ENCODE measurements at places on chromosomes 4 and X. TPM values are rescaled to one million over a fixed set of nuclear protein-coding genes. Genes with fewer than 3 reads are reported as not detected.
A peak's percentile ranks its signal among the peaks of the same experiment; 100 is the strongest.

Gene CCNB3
- 0.14 TPM for total RNA-seq

Gene H2BW2
- not detected for total RNA-seq

Gene AKAP14
- total RNA-seq, result not detected

Gene MXD4
- total RNA-seq, result 4.9 TPM

Gene CENPVL2
- not detected for total RNA-seq

Gene GAGE12H
- total RNA-seq, result not detected

Gene MAGEA11
- total RNA-seq, result not detected

Gene SYTL5
- 0.05 TPM for total RNA-seq

Gene TBC1D8B
- total RNA-seq, result 1.4 TPM

Gene ADAMTS3
- not detected for total RNA-seq

Gene FABP2
- total RNA-seq, result not detected

Gene HHIP
- total RNA-seq, result not detected

Gene SPARCL1
- total RNA-seq, result not detected

GRCh38 chr4:117515921-117516320 lies 430.5 kb upstream of the TRAM1L1 start:
- H3K36me3 ChIP-seq, result no peaks in the 10 kb centered on the region
- DNase-seq, result no peak
- H3K4me3 ChIP-seq, result no peak overlapping the region

DNA sequence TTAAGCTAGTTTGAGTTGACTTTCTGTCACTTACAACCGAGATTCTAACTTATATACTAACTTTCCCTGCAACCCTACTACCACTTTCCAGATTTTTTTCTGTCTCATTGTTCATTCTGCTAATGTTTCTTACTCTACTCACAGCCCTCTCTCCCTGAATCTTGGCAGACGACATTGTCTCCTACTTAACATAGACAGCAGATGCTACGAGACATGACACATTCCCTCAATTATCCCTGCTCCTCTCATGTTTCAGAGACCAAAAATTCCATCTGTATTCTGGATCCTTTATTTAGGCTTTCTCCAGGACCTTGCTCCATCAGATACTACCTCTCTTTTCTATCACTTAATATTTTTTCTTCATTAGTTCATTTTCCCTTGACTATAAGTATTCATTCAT lies 379.1 kb upstream of the TEX13C start:
- no peak for DNase-seq

DNA sequence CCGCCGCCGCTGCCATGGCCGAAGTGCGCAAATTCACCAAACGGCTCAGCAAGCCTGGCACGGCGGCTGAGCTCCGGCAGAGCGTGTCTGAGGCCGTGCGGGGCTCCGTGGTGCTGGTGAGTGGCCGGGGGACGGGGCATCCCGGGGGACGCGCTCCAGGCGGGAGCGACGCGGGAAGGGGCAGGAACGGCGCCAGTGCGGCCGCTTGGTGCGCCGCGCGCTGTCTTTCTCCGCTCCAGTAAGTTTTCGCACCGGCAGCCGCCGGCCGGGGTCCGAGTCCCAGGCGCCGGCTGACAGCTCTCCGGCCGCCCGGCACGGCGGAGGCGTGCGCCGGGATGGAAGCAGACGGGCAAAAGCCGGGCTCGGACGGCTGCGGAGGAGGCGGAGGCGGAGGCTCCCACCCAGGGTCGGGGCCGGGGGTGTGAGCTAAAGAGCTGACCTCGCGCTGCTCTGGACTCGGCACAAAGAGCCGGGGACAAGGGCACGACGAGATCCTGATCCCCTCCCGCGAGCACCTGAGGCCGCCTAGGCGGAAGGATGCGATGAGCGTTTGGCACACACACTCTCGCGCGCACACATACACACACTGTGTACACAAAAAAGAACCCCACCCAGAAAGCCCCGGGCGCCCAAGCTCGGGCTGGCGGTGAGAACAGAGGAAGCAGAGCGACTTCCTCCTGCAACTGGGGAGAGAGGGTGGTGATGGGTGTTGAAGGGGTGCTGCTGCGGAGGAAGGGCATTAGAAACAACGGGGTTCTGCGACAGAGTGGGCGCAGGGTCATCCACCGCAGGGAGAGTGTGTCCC lies 545 bp downstream of the DOCK11 start:
- H3K36me3 ChIP-seq, result peaks cover 3% of the 10 kb centered on the region
- peak overlapping the region; percentile 99 for H3K4me3 ChIP-seq
- peaks cover 24% of the 10 kb centered on the region for H3K4me1 ChIP-seq
- no peaks in the 10 kb centered on the region for H3K27me3 ChIP-seq

DNA sequence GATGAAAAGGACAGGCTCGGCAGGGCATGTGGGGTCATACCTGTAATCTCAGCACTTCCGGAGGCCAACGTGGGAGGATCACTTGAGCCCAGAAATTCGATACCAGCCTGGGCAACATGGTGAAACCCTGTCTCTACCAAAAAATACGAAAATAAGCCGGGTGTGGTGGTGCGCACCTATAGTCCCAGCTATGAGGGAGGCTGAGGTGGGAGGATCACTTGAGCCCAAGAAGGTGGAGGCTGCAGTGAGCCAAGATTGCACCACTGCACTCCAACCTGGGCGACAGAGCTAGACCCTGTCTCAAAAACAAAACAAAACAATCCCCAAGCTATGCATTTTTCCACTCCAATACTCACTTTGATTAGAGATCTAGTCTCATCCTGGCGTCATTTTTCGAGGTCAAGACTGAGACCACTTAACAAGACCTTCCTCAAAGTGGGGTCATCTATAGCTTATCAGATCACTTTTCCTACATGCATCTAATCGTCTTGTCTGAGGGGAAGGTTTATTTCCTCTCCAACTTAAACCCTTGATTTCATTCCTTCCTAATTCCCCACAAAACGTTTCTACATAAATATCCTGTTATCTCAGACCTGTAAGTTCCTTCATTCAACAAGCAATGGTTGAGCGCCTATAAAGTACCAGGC lies 1.3 kb downstream of the NKAP start:
- peak overlapping the region; percentile 89 for H3K4me3 ChIP-seq
- H3K27ac ChIP-seq, result peak overlapping the region; percentile 93
- H3K36me3 ChIP-seq, result peaks cover 8% of the 10 kb centered on the region
- peaks cover 15% of the 10 kb centered on the region for H3K4me1 ChIP-seq
- no peaks in the 10 kb centered on the region for H3K27me3 ChIP-seq

GRCh38 chr4:15893962-15894361 lies 44.6 kb downstream of the FGFBP1 start:
- no peak for DNase-seq
- H3K4me1 ChIP-seq, result no peaks in the 10 kb centered on the region
- no peak overlapping the region for H3K27ac ChIP-seq
- no peak overlapping the region for H3K4me3 ChIP-seq
- no peaks in the 10 kb centered on the region for H3K36me3 ChIP-seq

- H3K4me3 ChIP-seq, result peak within 1 kb of the TSS; percentile 48
- peaks cover 14% of the 10 kb centered on the region for H3K4me1 ChIP-seq
- DNase-seq, result peak; percentile 10
- no peaks in the 10 kb centered on the region for H3K36me3 ChIP-seq
Observed at GRCh38 chrX:107448998-107449835, at the start of gene FRMPD3. Gene FRMPD3 (plus strand): TSS chrX:107449652. CDS start chrX:107526589, 76,937 bp downstream.

- no peak for DNase-seq
- H3K36me3 ChIP-seq, result no peaks in the 10 kb centered on the region
- no peak within 1 kb of the TSS for H3K27ac ChIP-seq
- H3K4me1 ChIP-seq, result no peaks in the 10 kb centered on the region
- no peak within 1 kb of the TSS for H3K4me3 ChIP-seq
Observed at GRCh38 chrX:53048169-53049126, at the start of gene GPR173. Gene GPR173 (plus strand): TSS chrX:53048789. CDS start chrX:53076622, 27,833 bp downstream.

DNA sequence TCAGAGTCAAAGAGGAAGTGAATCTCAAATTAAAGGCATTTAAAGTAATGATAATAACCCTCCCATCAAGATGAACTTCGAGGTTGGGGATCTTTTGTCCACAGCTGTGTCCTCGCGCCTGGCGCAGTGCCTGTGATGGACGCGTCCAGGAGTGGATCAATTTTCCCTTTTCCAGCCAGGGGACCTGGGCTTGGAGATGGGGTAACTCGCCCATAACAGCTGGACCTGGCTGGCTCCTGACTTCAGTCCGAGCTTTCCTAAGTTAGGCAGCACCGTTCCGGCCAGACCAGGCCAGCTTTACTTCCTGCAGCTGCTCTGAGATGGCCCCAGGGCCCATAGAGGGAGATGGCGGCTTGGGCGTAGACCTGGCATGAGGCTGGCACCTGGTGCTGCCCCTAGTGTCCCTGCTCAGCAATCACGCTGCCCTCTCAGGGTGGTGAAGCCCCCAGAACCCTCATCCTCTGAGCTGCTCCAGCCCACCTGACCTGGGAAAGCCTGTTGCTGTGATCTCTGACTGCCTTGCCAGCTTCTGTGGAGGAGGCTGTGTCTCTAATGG lies 23.9 kb downstream of the ADRA2C start:
- no peaks in the 10 kb centered on the region for H3K36me3 ChIP-seq
- DNase-seq, result no peak
- H3K4me3 ChIP-seq, result no peak overlapping the region
- H3K27me3 ChIP-seq, result peaks cover 6% of the 10 kb centered on the region

- DNase-seq, result no peak
- no peaks in the 10 kb centered on the region for H3K27me3 ChIP-seq
- H3K36me3 ChIP-seq, result no peaks in the 10 kb centered on the region
- H3K4me3 ChIP-seq, result no peak overlapping the region
Observed at GRCh38 chrX:142060191-142060590, 144.9 kb downstream of the MAGEC2 start.

DNA sequence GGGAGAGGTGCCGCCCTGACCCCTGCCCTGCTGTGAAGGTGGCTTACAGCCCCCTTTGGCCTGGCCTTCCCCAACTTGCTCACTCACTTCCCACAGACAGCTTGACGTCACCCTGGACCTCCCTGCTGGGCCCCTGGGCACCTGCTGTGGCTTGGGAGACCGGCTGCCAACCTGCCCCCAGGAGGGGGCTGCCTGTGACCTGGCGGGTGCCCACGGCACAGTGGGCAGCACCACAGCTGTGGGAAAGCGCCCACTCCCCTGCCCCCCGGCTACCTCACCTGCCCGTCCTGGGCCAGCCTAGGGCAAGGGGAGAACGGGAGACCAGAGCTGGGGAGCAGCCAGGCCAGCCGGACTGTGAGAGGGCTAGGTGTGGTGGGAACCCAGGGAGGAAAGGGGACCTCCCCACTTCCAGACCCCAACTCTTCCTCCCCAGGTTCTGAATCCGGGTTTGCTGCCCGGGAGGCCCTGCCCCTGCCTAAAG lies 2.4 kb upstream of the ZFP92 start:
- no peak overlapping the region for H3K4me3 ChIP-seq
- no peaks in the 10 kb centered on the region for H3K27me3 ChIP-seq
- H3K36me3 ChIP-seq, result no peaks in the 10 kb centered on the region
- DNase-seq, result no peak

DNA sequence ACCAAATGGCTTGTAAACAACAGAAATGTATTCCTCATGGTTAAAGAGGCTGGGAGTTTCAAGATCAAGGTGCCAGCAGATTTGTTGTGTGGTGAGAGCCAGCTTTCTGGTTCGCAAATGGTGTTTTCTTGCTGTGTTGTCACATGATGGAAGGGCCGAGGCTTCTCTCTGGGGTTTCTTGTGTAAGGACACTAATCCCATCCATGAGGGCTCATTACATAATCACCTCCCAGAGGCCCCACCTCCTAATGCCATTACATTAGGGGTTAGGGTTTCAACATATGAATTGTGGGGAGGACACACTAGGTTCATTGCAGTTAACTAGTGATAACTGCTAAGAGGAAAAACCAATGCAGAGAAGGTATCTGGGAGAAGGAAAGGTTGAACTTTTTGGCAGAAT lies 103.5 kb upstream of the ENPEP start:
- H3K4me3 ChIP-seq, result no peak overlapping the region
- no peaks in the 10 kb centered on the region for H3K36me3 ChIP-seq
- peaks cover 5% of the 10 kb centered on the region for H3K27me3 ChIP-seq
- no peak overlapping the region for H3K27ac ChIP-seq
- no peak for DNase-seq
- no peaks in the 10 kb centered on the region for H3K4me1 ChIP-seq

DNA sequence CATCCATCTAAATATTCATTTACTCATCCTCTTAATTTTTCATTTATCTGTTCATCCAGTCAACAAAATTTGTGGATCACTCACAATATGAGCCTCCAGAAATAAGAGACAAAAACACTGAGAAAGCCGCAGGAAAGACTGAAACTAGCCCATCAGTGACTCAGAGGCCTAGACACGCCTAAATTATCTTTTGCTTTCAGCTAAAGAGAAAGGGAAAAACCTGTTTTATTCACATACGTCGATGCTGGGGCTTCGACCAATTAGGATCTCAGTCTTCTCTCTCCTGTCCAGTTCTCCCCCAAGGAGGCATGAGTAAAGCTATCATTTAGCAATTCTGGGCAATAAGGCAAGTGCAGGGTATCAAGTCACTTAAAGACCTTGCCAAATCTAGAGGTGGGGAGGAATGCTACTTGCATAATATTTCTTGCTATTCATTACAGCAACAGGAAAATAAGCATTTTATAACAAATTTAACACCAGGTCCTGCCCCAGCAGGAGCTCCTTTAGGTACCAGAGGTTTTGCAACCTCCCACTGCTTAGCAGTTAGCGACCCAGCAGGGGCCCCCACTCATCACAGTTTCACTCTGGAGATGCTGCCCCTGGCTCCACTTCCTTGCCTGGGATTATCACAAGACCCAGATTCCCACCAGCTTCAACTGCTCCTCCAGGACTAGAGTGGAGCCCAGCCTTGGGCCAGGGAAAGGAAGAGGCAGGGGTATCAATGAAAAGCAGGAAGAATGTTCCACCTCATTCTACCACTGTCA lies 30.1 kb upstream of the TMEM154 start:
- H3K36me3 ChIP-seq, result peaks cover 2% of the 10 kb centered on the region
- H3K4me3 ChIP-seq, result no peak overlapping the region
- H3K4me1 ChIP-seq, result peaks cover 5% of the 10 kb centered on the region
- no peaks in the 10 kb centered on the region for H3K27me3 ChIP-seq
- DNase-seq, result peak; percentile 35

DNA sequence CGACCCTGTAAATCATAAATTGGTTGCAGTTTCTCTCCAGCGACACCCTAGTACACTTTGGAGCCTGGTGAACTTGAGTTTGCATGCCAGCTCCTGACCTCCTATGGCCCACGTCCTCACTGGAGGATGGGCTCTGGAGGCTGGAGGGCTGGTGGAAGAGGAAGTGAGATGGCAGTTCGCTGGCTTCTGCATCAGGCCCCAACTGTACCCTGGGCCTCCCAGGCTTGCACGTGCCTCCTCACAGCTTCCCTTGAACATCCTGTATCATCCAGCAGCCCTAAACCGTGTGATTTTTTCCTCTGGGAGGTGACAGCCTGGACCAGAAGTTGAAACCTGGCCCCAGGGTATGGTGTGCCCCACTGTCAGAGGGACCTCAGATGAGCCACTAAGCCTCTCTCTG lies 78.5 kb downstream of the HTRA3 start:
- no peaks in the 10 kb centered on the region for H3K36me3 ChIP-seq
- DNase-seq, result no peak
- H3K4me1 ChIP-seq, result no peaks in the 10 kb centered on the region
- H3K4me3 ChIP-seq, result no peak overlapping the region

DNA sequence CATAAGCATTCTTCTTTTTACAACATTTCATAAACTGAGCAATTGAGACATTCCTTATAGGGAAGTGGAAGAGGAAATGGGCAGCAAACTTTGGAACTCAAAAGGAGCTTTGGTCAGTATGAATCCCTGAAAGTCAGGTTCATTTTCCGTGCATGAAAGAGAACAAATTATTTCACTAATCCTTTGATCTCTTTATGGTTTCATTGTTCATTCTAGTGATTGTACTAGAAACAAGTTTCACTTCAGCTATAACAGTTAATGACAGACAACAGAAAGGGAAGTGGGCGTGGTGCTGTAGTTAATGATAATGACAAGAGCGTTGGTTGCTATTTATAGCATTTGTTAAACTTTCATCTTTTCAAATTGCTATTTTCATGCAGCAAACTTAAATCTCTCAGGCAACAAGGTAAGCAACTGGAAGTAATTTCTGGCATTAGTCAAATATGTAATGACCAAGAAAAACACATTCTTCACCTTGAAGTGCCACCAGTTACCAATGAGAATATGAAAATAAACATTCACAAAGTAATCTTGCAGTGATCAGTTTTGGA lies 98.4 kb downstream of the AREG start:
- H3K4me1 ChIP-seq, result peaks cover 9% of the 10 kb centered on the region
- no peak overlapping the region for H3K27ac ChIP-seq
- H3K4me3 ChIP-seq, result no peak overlapping the region
- no peak for DNase-seq
